ENCODE measurements at places on chromosomes 4 and X.

DNA sequence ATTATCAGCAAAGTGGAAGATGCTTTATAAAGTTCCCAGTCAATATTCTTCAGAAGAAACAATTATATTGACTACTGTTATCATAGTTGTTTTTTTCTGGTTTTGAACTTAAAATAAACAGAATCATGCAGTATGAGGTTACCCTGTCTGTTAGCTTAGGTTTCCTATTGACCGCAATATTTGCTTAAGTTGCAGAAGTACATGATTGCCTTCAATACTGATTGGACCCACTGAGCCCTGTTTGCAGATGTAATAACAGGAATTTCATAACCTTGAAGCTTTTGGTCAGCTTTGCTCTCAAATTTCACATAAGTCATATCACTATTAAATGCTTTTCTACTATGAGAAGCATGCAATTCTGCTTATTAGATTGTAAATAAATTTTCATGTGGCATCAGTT lies 229.1 kb upstream of the FSTL5 start:
- no peak for DNase-seq

DNA sequence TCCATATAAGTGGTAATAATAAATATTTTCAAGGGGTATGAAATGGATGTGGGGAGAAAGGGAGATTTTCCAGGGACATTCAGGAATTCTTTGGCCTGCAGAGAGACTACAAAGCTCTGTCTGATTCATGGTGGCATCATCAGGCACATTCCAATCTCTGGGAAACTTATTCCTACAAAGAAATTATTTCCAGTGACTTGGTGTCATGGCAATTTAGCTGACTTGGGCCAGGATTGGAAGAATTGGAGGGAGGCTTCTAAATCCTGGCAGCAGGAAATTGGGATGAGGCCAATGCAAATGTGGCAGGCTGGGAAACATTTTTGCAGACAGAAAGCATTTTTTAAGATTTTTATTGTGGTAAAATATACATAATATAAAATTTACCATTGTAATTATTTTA lies 204.6 kb downstream of the RTL9 start:
- DNase-seq: no peak

DNA sequence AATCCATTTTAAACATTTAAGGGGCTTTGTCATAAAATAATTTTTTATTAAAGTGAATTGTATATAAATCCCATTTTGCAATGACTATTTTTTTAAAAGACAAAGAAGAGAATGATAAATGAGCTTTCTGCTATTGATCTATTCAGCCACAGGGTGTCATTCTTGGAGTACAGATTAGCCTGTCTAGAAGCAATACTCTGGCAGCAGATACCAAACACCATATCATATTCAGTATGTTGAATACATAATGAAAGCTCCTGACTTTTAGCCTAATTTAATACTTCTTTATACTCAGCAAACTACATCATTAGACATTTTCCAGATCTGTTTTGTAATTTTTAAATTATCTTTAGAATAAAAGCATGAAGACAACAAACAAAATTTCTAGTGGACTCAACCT lies 496.3 kb downstream of the PDGFC start:
- no peak for DNase-seq

GRCh38 chrX:151397741-151398070 lies 700 bp downstream of the VMA21 start:
- DNase-seq: no peak

GRCh38 chr4:152415980-152416379 lies 119.9 kb downstream of the FBXW7 start:
- no peak for DNase-seq

DNA sequence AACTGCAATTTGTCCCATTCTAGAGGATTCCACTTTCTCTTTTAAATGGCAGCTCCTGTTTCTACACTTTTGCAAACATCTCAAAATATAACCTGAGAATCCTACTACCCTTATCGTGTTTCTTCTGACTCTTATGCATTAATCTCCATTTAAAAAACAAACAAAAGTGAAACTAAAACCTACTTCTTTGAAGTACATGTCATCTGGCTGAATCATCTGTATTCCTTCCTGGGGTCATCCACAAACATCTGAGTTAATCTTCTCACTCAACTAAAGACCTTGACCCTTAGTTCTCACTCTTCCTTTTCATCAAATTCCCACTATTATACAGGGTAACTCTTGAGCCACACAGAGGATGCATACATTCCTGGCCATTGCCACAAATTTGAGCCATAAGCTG lies 584.8 kb downstream of the PPARGC1A start:
- DNase-seq: no peak

- no peak for DNase-seq
Measured at GRCh38 chr4:151690876-151691275, 69.9 kb downstream of the GATB start.

GRCh38 chrX:14872355-14872754 lies 514 bp downstream of the FANCB start:
- DNase-seq: peak; percentile 5

DNA sequence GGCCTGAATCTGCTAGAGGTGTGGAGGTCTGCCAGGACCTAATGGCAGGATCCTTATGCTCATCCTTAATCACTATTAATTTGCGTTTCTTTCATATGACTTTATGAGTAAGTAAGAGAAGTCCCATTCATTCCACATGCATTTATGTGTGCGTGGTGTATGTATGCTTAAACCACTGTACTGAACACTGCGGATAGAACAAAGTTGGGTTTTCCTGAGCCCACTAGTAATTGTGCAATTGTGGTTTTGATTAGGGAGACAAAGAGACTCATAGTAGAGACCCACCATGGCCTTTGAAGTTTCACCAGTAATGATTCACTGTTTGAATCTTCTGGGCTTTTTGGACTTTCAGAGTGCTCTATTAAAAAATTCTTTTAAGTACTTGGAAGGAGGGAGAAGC lies 498.5 kb upstream of the DIPK2B start:
- no peak for DNase-seq

- DNase-seq: no peak
Measured at GRCh38 chr4:106104276-106104675, 209.0 kb downstream of the NPNT start.

- no peak for DNase-seq
Measured at GRCh38 chrX:96004386-96004785, 680.3 kb upstream of the DIAPH2 start.

- no peak for DNase-seq
Measured at GRCh38 chrX:121579016-121579760, 531.8 kb downstream of the GLUD2 start.

GRCh38 chrX:152405561-152405960 lies 45.6 kb downstream of the GABRA3 start:
- no peak for DNase-seq

- DNase-seq: no peak
Measured at GRCh38 chrX:7852166-7852565, 9.2 kb downstream of the VCX start.

GRCh38 chr4:25839233-25839632 lies 23.6 kb downstream of the SEL1L3 start:
- DNase-seq: no peak

- no peak for DNase-seq
Measured at GRCh38 chr4:77706717-77707116, 101.1 kb downstream of the CXCL13 start.

DNA sequence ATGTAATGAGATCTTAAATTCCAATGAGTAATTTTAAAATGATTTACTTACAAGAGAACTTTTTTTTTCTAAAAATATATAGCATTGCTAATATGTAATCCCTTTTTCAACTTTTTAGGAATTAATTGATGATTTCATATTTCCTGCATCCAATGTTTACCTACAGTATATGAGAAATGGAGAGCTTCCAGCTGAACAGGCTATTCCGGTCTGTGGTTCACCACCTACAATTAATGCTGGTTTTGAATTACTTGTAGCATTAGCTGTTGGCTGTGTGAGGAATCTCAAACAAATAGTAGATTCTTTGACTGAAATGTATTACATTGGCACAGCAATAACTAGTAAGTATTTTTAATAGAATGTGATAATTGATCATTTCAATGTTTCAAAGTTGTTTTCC lies 113.2 kb downstream of the USP9X start:
- no peak for DNase-seq

- no peak for DNase-seq
Measured at GRCh38 chr4:121738780-121739535, 26.0 kb downstream of the SMIM43 start.

DNA sequence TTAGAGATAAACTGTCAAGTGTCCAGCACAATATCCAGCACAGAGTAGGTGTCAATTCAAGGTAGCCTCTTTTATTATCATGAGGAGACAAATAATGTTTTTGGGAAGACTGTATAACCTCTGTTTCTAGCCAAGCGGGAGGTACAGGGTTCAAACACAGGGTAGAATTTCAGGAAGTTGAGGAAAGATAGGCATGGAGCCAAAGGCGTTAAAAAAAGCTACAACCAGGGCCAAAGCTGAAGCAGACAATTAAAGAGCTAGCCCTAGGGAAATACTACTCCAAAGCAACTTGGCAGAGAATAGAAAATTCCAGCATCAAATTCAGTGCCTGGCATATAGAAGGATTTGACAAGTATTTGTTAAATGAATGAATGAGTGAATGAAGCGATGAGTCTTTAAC lies 40.0 kb upstream of the CASK start:
- DNase-seq: no peak

- DNase-seq: no peak
Measured at GRCh38 chr4:77172336-77172735, 15.3 kb downstream of the CCNG2 start.

DNA sequence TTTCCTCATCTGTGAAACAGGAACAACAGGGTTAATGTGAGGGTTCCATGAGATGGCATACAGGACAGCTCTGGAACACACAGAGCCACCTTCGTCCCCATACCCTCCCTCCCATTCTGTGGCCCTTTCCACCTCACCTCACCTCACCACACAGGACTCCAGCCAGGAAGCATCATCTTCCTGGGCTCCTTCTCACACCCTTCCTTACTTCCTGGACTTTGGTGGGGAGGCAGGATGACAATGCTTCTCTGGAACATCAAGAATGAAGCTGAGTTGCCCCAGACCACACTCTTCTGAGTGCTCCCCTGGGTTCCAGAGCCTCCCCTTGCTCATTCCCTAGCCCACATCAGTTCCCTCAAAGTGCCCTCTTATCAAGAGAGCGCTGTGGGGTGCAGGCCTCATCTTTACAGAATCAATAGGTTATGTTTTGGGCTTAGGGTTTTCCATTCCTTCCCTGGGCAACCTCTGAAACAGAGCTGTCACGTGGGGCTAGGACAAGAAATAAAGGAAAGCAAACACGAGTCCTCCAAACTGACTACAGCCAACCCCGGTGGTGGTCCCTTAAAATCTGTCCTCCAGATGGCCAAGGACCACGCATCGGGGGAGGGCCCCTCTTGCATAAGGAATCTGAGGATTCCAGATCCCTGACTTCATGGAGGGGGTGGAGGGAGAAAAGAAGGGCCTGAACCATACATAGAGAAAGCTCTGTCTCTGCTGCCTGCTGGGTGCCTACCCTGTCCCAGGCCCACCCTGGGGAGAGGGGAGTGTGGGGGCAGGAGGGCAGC lies 74.4 kb upstream of the ATP6AP2 start:
- DNase-seq: no peak

GRCh38 chr4:15738877-15739276 lies 36.0 kb downstream of the BST1 start:
- DNase-seq: peak; percentile 14

DNA sequence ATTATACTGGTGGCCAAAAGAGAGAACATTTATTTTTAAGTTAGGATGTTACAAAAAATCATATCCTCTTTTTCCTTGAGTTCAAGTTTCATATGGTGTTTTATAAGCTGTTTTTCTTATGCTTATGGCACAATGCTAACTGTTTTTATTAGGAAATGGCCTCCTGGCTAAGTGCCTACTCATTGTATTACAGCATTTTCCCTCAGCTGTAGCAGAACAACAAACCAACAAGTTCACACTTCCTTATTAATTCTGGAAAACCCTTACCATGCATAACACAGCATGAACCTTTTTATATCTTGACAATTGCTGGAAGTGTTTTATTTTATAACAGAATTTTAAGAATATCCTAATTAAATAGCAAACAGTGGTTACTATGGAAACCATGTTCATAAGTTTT lies 165.8 kb downstream of the GASK1B start:
- DNase-seq: no peak

DNA sequence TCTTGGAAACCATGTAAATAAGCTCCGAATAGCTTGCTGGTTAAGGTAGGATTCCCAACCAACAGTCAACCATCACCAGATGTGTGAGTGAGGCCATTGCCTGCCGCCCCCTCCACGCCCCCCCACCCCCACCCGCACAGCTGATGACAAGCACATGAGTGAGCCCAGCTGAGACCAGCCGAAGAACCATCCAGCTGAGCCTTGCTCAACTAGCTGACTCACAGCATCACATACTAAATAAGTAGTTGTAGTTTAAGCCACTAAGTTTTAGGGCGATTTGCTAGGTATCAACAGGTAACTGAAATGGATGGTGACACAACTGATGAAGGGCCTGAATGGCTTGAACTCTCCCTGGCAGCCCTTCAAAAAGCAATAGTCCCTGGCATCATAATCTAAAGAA lies 1.6 kb upstream of the CCDC149 start:
- DNase-seq: no peak

GRCh38 chrX:23637187-23637586 lies 30.1 kb upstream of the PRDX4 start:
- no peak for DNase-seq

DNA sequence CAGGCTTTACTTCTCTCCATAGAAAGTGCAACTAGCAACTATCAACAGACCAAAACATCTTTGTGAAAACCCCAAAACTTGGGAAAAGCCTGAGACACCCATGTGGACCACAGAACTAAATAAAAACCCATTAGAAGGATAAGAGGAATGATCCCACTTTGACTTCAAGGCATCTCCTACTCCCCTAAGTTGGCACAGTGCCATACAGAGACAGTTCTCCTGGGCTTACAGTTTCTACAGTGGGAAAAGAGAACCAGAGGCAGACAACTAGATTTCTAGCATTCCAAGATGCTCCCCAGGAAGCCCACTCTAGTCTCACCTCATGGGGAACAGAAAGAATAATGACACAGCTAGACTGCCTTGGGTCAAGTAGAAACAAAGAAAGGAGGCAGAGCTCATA lies 20.4 kb downstream of the TMLHE start:
- DNase-seq: no peak

DNA sequence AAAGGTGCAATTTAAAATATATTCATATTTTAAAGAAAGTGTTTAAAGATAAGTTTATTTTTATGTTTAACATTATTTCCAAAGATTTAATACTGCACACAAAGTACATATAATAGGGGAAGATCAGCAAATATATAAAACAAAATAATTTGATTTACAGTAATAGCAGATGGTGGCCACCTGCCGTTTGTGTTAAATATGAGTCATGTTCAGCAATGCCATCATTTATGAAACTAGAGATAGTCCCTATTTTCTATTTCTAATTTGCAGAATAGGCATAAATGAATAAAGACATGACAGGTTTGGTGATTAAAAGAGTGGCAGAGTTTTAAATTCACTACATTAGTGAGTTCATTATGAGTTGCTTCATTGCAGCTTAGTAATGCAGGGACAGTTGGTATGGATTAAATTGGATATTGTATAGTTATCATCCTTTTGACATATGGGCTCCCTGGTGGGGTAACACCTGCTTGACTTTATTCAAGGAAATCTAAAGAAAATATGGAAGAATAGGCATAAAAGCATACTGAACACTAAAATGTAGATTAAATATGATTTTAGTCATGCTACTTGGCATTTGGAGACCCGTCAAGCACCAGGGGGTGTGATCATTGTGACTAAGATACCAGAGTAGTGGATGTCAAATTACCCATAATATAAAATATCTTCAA lies 78.8 kb upstream of the BANK1 start:
- DNase-seq: no peak

- DNase-seq: no peak
Measured at GRCh38 chrX:5646818-5647217, 581.8 kb downstream of the NLGN4X start.
